NCI-H1417 (cell line): ENCODE measurements at places on chromosomes 1 and 21.

GRCh38 chr21:35281956-35282355 is 232.9 kb upstream of the RUNX1 start:
- DNase-seq, result no peak

DNA sequence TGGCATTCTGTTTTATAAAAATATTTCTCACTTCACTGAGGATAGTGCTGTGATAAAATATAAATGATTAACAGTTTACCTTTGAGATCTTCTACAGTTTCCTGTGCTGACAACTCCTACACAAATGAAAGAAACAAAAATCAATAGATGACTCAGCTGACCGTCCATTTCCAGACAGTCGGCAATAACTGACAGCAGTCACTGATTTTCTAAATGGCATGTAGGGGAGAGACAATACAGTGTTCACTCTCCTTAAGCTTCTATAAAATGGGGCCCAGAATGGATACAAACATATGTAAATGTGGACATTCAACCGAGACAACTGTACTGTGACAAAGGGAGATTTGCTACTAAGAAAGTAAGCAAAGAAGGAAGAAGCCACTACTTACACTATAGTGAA is 34.3 kb downstream of the PCNX2 start:
- DNase-seq, result no peak

DNA sequence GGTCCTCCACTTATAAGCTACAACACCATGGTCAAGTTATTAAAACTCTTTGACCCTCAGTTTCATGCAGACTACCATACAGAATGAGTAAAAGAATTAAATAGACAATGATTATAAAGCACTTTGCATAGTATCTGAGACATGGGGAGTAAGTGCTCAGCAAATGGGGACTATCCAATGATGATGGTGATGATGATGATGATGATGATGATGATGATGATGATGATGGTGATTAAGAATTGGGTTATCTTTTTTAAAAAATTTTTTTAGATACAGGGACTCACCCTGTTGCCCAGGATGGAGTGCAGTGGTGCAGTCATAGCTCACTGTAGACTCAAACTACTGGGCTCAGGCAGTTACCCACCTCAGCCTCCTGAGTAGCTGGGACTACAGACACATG is 8.1 kb upstream of the EPS15 start:
- DNase-seq, result no peak

- DNase-seq, result no peak
Measured at GRCh38 chr1:92804721-92805201, 19.9 kb upstream of the EVI5 start.

GRCh38 chr1:78045926-78046778 is at the start of gene GIPC2:
TSS of gene GIPC2 (plus strand) at chr1:78045966. CDS start at chr1:78046095, 129 bp downstream.
- DNase-seq, result no peak

DNA sequence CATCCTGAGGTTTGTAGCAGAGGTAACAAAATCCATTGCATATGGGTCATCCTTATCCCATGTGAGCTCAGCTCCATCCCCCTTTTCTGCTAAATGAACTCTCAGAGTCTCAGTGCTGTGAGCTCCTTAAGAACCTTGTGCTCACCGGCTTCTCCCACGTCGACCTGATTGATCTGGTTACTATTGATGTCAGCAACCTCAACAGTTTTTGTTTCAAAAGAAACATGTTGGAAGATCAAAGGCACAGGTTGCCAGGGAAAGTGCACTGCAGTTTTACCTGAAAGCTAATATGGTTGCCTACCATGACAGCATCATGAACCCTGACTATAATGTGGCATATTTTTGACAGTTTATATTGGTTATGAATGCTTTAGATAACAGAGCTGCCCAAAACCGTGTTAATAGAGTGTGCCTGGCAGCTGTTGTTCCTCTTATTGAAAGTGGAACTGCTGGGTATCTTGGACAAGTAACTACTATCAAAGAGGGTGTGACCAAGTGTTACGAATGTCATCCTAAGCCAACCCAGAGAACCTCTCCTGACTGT is 131.4 kb downstream of the HS2ST1 start:
- DNase-seq, result no peak

GRCh38 chr1:112114540-112114939 is 125.1 kb upstream of the KCND3 start:
- DNase-seq, result peak; percentile 3

DNA sequence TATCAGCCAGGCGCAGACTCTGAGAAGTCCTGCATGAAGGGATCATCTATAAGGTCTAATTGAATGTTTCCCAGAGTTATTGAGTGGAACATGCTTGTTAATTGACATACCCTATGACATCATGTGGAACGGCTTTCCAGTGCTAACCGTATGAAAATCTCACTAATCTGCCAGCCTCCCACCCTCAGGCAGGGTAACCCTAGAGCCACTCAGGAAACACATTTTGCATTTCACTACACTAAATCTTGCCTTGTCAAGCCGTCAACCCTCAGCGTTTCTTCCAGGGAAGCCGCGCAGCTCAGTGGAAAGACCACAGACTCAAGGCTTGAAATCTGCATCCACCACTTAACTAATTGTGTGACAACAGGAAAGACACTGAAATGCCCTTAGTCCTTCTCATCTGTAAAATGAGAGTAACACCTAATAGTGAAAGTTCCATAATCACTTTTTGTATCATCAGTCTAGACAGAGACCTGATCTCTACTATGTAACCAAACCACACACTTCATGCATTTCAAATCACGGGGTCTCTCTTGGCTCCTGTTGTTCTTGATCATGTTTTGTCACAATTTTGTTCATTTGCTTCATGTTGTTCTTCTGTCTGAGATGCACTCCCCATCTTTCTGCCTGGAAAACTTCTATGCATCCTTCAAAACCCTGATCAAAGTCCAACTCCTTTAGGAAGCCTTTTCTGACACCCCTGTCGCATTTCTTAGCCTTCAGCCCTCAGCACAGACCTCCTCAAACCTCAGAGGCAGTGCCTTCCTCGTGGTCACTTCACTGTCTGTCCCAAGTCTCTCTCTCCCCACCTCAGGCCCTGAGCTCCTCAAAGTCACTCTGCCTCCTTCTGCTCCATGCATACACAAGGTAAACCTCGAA is 246.5 kb downstream of the TOMM20 start:
- DNase-seq, result no peak

- DNase-seq, result no peak
Measured at GRCh38 chr1:90557706-90558105, 159.4 kb downstream of the BARHL2 start.

DNA sequence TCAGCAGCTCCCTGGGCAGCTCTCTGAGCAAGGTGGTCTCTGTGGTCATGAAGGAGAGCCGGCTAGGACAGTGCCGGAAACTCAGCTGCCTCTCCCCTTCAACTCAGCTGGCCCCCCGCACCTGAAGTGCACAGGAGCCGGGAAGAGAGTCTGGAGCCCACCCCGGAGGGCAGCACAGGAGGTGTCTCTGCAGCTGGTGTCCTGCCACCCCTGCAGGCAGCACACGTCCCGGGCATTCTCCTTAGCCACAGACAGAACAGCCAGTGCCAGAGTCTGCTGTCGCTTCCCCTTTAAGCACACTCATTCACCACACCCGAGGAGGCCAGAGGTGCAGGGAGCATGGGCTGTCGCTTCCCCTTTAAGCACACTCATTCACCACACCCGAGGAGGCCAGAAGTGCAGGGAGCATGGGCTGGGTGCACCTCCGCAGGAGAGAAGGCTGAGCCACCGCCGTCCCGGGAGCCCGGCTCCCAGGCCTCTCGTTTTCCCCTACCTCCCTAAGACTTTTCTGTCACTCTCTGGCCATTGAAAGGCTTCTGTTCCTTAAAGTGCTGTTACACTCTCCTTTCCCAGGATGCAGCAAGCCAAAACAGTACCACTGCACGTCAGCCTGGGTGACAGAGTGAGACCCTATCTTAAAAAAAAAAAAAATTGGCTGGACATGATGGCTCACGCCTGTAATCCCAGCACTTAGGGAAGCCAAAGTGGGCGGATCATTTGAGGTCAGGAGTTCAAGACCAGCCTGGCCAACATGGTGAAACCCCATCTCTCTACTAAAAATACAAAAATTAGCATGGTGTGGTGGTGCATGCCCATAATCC is 16.9 kb upstream of the SAMD11 start:
- peak; percentile 42 for DNase-seq

DNA sequence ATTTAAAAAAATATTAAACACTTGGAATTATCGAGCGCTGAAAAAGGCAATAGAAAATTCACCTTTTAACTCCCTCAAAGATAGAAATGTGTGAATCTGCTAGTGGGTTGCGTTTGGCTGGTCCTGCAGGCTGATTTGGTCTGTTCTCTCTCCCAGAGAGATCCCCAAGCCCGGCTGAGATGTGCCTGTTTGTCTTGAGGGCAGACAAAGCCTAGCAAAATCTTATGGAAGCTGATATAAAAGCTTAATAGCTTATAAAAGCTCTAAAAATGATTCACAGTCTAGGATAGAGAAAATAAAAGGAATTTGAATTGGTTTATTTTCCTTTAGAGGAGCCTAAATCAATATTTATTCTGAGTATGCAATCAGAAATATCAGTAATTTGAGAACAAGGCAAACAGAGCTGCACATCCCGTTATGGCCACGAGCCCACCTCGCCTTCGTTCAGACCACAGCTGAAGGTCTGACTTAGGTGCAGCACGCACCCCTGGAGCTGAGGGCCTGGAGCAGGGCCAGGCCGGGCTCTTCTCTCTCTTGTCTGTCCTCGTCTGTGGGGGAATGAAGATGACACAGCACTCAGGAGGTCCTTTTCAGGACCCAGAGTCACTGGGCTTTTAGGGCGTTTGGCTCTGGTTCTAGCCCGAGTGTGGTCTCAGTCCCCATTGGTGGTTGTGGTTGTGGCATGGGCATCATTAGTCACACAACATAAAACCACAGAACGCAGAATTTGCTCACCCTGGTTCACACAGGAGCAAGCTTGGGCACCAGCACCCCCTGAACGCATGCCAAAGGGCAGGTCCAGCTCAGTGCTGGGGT is 18.6 kb downstream of the PDE9A start:
- DNase-seq, result peak; percentile 74

- no peak for DNase-seq
Measured at GRCh38 chr1:61285371-61285885, 203.1 kb downstream of the NFIA start.

DNA sequence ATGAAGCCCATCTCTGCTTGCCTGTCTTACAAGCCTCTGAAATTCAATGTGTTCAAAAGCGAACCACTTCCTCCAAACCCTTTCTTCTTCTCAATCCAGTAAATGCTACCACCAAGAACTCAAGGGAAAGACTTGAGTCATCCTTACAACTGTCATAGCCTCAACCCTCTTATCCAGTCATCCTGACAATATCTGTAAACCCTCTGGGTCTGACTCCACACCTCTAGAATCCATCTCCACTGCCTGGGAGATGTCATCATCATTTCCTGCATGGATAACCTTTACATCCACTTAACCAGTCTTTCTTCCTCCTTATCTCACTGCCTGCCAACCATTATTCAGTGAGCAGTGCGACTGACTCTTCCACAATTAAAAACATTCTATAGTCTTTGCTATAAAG is 441.1 kb downstream of the SETD4 start:
- no peak for DNase-seq
